ENCODE measurements at places on chromosomes 5 and 9.

DNA sequence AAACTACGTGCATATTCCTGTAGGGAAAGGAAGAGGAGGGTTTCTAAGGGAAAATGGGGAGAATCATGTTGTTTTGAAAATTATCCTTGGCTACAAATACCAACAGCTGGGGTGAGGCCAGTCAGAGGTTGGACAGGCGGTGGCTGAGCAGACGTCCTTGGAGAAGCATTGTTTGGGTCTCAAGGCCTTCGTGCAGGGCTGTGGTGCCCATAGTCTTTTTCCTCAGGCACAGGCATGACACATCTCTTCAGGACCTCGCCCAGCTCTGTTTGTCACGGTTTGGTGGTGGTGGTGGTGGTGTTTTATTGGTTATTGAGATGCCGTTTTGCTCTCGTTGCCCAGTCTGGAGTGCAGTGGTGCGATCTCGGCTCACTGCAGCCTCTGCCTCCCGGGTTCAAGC lies 27.8 kb upstream of the EGFL7 start:
- DNase-seq, result no peak

GRCh38 chr5:141172381-141173204 lies at the start of gene PCDHB7:
TSS of gene PCDHB7 (plus strand) at chr5:141172644. CDS start at chr5:141172836, 192 bp downstream.
- no peak for DNase-seq

- no peak for DNase-seq
Measured at GRCh38 chr5:148268566-148268965, at the start of gene SPINK13. TSS of gene SPINK13 (plus strand) at chr5:148268794. CDS start at chr5:148270073, 1,279 bp downstream.

DNA sequence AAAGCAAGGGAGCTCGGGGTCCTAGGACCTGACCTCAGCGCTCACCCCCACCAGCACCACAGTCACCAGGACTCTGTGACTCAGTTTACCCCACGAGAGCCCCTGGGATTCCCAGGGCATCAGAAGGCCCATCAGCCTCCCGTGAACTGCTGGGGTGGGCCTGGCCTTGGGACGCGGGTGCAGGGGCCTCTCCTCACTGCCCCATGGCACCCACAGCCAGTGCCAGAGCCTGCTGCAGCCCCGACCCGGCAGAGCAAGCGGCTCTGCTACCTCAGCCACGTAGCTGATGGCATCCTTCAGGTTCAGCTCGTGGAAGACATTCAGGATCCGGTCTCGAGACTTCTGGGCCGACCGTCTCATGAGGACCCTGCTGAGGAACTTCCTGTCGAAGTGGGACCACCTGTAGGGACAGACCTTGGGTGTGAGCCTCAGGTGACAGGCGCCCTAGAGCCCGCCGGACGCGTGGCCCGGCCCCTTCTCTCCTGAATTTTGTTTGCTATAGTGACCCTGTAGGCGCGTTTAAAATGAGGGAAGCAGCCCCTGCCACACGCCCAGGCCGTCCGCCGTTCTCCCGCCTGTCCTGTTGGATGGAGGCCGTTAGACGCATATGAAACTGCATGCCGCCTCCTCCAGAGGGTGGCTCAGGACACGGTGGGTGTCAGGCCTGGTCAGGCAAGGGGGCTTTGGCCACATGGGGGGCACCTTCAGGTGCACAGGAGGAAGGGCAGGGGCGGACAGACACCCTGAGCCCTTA lies 36.8 kb downstream of the EXOC3 start:
- no peak for DNase-seq

GRCh38 chr9:121645853-121646807 lies 5.3 kb upstream of the DAB2IP start:
- DNase-seq, result no peak

GRCh38 chr9:23850242-23850689 lies 24.2 kb upstream of the ELAVL2 start:
- DNase-seq, result no peak

- DNase-seq, result no peak
Measured at GRCh38 chr5:135488727-135489465, 36.7 kb upstream of the TIFAB start.

GRCh38 chr5:132224716-132225115 lies 2.9 kb downstream of the P4HA2 start:
- no peak for DNase-seq

DNA sequence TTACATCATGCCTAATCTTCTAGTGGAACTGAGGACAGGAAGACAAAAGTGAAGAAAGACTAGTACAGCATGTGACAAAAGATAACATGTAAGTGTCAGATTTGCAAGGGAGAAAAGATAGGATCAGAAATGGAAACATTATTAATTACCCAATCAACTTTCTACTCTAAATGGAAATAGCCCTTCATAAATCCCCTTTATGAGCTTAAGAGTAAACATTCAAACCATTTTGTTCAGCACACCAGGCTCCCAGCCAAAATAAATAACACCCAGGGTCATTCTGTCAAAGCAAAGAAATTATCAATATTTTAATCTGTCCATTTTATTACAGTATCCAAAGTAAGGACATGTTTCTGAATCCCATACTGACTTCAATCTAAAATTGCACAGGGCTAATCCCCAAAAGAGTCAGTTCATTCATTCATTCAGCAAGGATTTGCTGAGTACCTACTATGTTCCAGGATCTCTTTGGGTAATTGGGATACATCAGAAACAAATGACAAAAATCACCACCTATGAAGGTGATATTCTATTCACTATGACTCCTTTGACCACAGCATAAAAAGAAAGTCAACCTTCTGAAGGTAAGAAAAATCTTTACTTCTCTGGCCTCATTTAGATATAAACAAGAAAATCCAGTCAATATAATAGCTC lies 5.3 kb downstream of the PRELID2 start:
- no peak for DNase-seq

DNA sequence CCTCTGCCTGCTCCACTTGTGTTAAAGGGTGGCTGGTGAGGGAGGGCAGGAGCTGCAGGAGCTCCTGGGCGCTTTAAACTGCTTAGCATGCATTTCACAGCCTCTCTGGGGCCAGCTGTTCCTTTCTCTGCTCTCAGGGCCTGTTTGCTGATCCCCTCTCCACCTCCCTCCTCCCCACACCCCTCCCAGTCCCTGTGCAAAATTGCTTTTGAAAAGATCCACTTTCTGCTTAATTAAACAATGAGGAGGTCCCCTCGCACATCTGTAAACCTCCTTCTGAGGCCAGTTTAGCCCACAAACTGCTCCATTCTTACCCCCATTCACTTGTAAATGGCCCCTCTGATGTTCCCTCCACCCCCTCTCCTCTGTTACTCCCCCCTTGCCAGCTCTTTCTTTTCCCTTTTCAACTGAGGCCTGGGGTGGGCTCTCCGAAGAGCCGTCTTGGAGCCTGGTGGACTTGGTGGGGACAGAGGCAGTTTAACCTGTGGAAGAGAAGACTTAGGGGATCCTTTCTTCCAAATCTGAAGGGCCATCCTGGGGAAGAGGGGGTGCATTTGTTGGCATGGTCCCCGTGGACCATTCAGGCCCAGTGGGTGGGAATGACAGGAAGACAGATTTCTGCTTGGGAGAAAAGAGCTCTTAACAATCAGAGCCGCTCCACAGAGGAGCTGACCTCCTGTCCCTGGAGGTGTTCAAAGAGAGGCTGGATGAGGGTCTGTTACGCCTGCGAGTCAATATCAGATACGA lies 12.0 kb downstream of the URM1 start:
- no peak for DNase-seq

- no peak for DNase-seq
Measured at GRCh38 chr5:55101556-55102276, 730 bp upstream of the GZMA start.

- DNase-seq, result peak; percentile 46
Measured at GRCh38 chr9:126550891-126551351, 62.8 kb upstream of the LMX1B start.

DNA sequence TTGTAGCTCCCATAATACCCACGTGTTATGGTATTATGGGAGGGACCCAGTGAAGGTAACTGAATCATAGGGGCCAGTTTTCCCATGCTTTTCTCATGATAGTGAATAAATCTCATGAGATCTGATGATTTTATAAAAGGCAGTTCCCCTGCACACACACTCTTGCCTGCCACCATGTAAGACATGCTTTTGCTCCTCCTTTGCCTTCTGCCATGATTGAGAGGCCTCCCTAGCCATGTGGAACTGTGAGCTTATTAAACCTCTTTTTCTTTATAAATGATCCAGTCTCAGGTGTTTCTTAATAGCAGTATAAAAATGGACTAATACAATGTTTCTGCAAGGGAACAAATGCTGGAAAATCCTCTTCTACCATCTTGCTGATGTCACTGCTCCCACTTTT lies 10.1 kb upstream of the HSDL2 start:
- no peak for DNase-seq

- DNase-seq, result peak; percentile 59
Measured at GRCh38 chr5:58071566-58071965, 388.3 kb downstream of the PLK2 start.

Data from Right ventricle myocardium inferior (tissue), 1 donor.